Neuronal stem cell (in vitro differentiated cells): ENCODE measurements at places on chromosomes 5 and 9.

- DNase-seq, result no peak
Observed at GRCh38 chr9:14902561-14902960, 7.7 kb downstream of the FREM1 start.

- DNase-seq, result no peak
Observed at GRCh38 chr5:121758615-121759014, 93.1 kb upstream of the FTMT start.

GRCh38 chr5:59554501-59554900 is 339.0 kb downstream of the PDE4D start:
- no peak for DNase-seq

DNA sequence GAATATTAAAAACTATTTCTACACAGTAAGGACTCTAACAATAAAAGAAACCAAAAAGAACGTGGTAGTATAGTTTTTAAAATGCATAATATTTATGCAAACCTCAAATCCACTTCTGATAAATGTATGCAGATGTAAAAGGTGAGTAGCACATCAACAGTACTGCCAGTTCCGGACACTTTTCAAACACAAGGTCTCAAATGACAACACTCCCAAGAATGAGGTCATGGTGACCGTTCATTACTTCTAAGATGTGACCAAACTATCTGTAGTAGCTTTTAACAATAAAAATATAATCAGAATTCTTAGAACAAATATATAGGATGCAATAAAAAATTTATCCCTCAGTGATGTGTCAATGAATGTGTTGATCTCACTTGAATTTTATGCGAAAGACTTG is 238.7 kb upstream of the NREP start:
- no peak for DNase-seq

DNA sequence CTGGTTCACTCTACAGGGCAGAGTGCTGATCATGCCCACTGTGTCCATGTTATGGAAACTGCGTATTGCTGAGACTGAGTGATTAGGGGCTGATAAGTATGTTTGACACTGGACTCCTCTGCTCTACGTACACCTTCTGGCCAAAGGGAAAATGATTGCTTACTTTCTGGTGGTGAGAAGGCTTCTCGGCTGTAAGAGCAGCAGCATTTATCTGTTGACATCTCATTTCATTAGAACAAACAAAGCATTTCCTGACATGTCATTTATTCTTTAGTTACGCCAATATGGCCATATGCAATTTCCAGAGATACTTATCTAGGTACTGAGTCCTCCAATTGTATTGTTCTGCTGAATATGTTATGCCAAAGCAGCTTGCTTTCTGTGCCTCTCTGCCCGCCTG is 5.6 kb downstream of the FAXDC2 start:
- DNase-seq, result no peak

DNA sequence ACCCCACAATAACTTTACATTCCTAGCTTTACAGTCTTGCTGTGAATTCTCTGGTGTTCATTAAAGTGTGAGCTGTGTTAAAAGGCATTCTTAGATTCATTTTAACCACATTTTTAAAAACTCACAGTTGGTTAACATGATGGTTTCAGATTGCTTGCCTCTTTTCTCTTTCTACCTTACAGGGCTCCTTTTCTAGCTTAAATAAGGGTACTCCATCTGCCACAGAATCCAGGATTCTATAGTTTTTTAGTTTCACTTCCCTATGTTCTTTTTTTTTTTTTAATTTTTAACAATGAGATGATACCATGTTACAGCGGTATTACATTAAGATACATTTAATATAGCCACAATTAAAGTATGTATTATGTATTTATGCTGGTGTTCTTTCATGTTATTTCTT is 3.9 kb upstream of the FBXO4 start:
- DNase-seq, result no peak

DNA sequence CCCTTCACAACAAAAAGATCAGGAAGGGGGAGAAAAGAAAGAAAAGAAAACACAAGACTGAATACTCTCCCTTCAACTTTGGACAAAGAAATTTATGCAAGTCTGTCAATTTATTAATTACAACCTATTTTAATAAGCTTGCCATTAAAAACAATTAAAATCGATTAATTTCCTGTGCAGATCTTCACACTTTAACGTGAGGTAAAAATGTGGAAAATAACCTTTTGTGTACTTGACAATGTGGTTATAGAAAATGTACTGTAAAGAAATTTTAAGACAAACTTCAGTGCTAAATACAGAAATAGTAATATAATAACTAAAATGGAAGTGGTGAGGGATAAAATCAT is 2.7 kb upstream of the MLLT3 start:
- no peak for DNase-seq

DNA sequence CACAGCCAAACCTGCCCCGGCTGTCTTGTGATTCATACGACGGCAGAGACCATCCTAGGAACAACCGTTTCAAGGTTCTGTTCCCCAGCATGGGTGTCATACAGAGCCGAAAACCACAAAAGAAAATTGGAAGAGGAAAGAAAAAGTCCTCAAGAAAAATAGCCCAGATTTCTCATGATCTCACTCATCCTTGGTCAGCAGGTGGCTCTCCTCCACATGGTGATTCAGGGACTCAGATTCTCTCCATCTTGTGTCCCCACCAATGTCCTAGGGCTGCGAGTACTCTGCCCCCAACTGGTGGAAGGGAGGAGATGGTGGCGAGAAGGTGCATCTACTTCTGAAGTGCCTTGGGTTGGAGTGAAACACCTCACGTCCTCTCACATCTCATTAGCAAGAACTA is 25.6 kb downstream of the PDZD2 start:
- DNase-seq, result no peak

DNA sequence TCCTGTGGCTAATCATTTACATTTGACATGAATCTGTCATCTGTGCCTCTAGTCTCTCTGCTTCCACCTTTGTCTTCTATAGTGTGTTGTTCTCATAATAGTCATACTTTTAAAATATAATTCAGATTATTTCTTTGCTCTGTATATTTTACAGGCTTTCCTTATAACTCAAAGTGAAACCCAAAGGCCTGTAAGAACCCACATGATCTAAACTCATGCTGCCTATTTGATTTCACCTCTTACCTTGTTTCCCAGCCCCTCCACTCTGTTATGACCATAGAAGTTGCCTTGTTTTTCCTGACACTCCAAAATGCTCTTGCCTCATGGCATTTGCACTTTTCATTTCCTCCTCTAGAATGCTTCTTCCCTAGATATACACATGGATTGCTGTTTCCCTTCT is 74.2 kb downstream of the COMMD10 start:
- DNase-seq, result no peak

- peak; percentile 52 for DNase-seq
Observed at GRCh38 chr5:119582987-119583386, 46.4 kb upstream of the FAM170A start.

DNA sequence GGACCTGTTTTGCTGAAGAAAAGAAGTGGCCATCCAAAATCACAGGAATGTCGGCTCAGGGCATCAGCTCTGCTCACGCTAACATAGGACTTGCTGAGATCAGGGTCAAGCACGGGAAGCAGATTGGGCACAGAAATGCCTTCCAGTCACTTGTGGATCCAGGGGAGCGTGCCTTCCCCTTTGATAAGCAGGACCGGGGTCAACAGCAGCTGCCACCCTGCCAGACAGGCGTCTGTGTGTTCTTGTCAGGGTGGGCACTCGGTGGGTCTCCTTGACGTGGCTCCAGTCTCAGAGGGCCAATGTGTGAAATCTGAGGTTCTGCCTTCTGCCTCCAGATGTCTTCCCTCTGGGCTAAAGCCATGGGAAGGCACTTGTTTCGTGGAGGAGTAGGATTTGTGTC is 313.7 kb upstream of the IRX4 start:
- DNase-seq, result no peak

- DNase-seq, result no peak
Observed at GRCh38 chr5:127967983-127968592, 115.5 kb upstream of the SLC12A2 start.

- DNase-seq, result no peak
Observed at GRCh38 chr9:121156263-121156731, 45.4 kb downstream of the RAB14 start.

DNA sequence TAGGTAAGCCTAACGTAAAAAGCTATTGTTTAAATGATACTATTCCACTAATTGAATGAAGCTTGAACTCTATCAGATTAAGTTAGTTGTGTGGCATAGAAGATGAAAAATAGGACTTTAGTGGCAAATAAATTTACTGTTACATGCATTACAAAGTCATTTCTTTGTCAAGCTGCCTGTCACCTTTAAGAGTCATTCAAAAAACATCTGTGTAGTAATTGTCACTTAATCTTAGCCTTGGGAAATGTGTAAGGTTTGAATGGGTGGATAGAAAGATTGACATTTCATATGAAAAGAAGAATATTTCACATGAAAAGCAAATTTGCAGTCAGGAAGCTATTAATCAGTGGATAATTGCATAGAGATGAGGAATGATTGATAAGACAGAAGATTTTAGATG is 473.5 kb downstream of the DNAH5 start:
- no peak for DNase-seq

DNA sequence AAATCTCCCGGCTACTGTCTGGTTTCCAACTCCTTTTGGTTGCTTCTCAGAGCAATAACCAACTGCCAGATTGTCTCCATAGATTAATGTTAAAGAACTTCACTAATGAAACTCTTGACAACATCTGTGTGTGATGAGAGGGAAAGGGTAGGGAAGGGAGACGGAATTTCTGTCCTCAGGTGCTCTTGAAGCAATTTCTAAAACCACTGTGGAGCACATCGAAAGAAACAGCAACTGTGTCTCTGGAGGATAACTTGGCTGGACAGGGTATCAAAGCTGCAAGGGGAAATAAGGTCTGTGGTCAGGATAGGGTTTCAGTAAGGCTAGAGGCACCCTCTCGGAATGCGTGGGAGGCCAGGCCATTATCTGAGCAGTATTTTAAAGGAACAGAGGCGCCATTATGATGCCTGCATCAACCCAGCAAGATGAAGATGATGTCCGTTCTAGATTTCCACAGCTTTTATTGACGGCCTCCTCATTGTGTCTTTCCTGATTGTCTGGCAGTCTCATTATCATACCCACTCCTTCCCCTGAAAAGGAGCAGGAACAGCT is 76.6 kb downstream of the RORB start:
- DNase-seq, result no peak

DNA sequence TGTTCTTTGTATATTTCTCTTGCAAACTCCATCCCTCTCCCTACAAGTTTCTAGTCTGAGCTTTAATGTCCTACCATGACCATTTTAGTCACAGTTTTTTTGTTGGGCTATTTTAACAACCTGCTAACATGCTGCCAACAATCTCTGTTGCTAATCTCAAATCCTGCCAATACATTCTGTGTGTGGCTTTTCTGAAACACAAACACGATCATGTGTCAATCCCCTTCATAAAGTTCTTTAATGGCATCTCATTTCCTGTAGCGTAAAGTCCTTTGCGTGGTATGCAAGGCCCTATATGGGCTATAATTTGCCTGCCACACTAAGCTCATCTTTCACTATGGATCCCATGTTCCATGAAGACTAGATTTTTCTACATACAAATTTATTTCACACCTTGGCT is 180.6 kb downstream of the CWC27 start:
- DNase-seq, result no peak

- no peak for DNase-seq
Observed at GRCh38 chr9:80538976-80539375, 967.2 kb downstream of the TLE4 start.

DNA sequence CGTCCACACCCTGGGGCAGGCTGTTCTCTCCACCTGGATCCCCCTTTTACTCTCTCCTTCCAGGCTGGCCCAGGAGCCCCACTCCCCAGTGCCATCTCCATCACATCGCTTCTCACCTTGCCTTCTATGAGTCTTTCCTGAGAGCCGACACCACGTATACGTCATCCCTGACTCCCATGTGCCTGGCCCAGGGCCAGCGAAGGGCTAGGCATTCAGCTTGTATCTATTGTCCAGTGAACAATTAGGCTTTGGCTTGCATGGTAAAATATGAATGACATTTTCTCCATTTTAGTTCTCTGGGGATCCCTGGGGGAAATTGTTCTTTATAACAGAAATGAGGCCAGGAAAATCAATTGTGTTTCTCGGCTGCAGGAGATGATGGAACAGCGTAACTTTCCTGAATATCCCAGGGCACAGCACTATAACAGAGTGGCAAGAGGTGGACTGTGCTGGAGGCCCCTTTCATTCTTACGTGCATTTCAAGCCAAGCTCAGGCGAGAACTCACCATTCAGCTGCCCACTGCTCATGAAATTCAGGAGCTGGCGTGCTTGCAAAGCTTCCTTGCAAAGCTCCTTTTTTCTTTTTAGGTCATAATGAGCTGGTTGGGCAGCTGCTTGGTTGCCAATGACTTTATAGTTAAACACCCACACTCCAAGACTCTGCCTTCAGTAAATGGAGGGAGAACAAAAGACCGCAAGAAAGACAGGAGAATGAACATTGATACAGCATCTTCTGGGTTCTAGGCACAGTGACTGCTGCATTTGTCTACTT is 37.7 kb downstream of the NSG2 start:
- no peak for DNase-seq

- DNase-seq, result no peak
Observed at GRCh38 chr5:16980983-16981382, 44.9 kb upstream of the MYO10 start.

DNA sequence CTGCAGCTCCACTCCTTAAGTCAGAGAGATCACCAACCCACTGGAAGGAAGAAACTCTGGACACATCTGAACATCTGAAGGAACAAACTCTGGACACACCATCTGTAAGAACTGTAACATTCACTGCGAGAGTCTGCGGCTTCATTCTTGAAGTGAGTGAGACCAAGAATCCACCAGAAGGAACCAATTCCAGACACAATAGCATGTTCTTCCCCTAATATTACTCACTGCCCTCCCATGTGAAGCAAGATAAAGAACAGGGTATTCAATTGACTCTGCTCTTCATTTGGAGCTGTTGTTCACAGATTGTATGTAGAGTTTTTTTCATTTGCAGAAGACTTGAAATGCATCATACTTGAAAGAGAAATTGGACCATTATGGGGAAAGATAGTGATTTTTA is 10.8 kb downstream of the SAXO1 start:
- no peak for DNase-seq

DNA sequence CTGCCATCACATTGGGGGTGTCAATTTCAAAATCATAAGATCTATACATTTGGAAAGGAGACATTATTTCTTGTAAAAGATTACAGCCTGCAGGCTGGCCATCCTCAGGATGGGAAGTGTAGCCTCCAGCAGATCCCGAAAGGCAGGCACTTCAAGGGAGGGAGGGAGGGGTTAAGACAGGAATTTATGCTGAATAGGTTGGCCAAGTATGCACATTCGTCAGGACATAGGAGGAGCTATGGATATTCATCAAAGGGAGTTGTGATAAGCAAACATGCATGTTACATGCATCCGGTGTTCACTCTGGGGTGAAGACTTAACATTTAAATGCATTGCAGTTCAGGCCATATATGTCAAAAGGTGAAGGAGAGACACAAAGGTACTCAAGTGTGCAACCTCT is 119.4 kb downstream of the CEP120 start:
- no peak for DNase-seq
